ENCODE measurements at places on chromosomes 4 and X.

- no peak for DNase-seq
Observed at GRCh38 chr4:56828784-56829535, 7.5 kb upstream of the SPINK2 start.

DNA sequence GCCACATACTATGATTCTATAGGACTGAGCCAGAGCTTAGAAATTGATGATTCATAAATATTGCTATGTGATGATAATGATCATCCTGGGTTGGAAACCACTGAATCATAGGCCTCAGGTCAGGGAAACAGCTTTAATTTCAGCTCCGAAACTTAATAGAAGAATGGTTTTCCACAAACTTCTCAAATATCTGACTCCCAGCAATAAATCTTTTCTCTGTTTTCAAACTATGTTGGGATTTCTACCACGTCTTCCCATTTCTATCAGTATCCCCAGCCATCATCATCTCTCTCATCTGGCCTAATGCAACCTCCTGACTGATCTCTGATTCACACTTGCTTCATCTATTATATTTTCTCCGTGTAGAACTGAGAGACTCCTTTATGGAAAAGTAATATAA lies 521.8 kb upstream of the AGA start:
- no peak for DNase-seq

DNA sequence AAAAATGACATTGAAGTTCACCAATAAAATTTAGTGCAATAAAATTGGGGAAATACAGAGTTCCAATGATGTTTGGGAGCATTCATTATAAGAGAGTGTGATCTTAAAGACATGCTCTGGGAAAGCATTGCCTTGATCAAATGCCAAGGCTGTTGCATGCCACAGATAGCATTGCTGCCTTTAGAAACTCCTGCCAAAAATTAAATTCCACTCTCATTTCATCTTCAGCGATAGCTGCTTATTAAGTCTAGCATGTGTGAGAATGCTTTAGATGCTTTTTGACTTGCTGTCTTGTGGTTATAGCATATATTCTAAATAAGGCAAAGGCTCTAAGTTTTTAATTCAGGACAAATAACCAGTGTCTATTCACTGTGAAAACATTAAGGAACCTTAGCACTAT lies 49.3 kb downstream of the NPNT start:
- DNase-seq: no peak

DNA sequence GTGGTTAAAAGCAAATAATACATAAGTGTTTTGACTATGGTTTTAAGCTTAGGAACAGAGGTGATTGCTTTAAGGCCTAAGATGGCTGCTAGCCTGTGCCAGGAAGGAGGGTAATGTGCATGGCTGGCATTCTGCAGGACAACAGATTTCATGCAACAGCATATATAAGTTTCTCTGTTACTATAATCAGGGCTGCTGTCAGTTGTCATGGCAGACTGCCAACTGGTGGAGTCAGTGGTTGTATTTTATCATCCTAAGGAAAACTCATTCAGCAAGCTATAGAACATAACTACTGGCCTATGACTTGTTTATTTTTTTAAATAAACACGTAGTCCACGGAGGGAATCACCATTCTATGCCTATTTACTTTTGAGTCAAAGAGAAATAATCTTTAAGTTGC lies 77.7 kb upstream of the DCAF8L1 start:
- DNase-seq: no peak

GRCh38 chr4:98536631-98537030 lies 121.8 kb downstream of the TSPAN5 start:
- DNase-seq: no peak

DNA sequence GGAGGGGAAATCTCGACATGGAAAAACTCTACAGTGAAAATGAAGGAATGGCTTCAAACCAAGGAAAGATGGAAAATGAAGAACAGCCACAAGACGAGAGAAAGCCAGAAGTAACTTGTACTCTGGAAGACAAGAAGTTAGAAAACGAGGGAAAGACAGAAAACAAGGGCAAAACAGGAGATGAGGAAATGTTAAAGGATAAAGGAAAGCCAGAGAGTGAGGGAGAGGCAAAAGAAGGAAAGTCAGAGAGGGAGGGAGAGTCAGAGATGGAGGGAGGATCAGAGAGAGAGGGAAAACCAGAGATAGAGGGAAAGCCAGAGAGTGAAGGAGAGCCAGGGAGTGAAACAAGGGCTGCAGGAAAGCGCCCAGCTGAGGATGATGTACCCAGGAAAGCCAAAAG lies 1.3 kb downstream of the TCEAL4 start:
- no peak for DNase-seq

DNA sequence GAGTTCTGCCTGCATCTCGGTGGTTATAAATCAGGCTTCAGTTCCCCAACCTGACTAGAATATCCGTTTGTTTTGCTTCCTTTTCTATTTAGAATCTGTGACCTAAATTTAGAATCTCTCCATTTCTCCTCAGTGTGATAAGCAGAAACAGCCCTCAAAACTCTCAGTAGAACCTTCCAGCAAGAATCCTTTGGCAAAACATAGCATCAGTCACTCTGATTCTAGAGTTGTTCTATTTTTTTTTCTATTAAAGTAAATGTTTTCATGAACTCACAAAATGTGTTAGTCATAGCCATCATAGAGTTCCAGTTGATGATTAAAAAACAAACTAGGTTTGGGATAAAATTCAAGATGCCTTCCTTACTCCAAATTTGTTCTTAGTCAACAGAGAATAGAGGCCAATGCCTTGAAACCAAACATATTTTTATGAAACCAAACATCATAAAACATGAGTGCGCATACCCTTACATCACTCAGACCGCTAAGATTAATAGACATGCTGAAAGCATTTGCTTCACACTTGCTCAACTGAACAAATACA lies 13.2 kb upstream of the C1QTNF7 start:
- no peak for DNase-seq

DNA sequence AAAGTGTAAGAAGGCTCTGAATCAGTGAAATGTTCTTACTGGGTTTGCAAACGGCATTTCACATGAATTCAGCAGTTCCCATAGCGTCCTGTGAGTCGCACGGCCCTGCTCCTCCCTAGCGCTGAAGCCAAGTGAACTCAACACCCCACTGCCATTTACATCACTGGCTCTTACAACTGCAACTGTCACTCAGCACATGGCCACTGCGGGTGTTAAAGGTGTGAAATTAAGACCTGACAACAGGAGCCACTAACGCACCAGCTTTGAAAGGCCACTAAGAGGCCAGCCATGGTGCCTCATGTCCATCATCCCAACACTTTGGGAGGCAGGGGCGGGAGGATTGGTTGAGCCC lies 31.7 kb downstream of the RNF212 start:
- DNase-seq: no peak

GRCh38 chr4:133403913-133404312 lies 254.8 kb downstream of the PCDH10 start:
- DNase-seq: no peak

GRCh38 chrX:70172221-70172620 lies 5.1 kb upstream of the DGAT2L6 start:
- DNase-seq: no peak

- DNase-seq: no peak
Observed at GRCh38 chr4:80078346-80079092, 5.5 kb upstream of the ANTXR2 start.

- DNase-seq: no peak
Observed at GRCh38 chr4:157143369-157143768, 67.4 kb downstream of the GLRB start.

GRCh38 chr4:70721747-70722146 lies at the start of gene RUFY3:
TSS of gene RUFY3 (plus strand) at chr4:70721964. CDS start at chr4:70722574, 610 bp downstream.
- DNase-seq: peak; percentile 96

- DNase-seq: peak; percentile 74
Observed at GRCh38 chrX:153766098-153766817, 2.2 kb downstream of the PLXNB3 start.
